Left cardiac atrium (tissue), 4 donors: ENCODE measurements at places on chromosomes 6 and 20. TPM values are rescaled to one million over a fixed set of nuclear protein-coding genes. Genes with fewer than 3 reads are reported as not detected.

The SMPDL3A gene
- 4.7 TPM for total RNA-seq

The RPS6KA2 gene
- total RNA-seq: 95.7 TPM

- no peak for DNase-seq
Observed at GRCh38 chr20:48562586-48563116, 265.1 kb downstream of the PREX1 start.

- no peak for DNase-seq
Observed at GRCh38 chr20:43969501-43970182, 55.0 kb downstream of the TOX2 start.
